ENCODE measurements at places on chromosomes 2 and 18. TPM values are rescaled to one million over a fixed set of nuclear protein-coding genes. Genes with fewer than 3 reads are reported as not detected.

GRCh38 chr2:209613649-209614305, 157.9 kb upstream of the UNC80 start:
- no peak for DNase-seq

GRCh38 chr18:49997558-49997957, 184.2 kb upstream of the ACAA2 start:
- DNase-seq: no peak

DNA sequence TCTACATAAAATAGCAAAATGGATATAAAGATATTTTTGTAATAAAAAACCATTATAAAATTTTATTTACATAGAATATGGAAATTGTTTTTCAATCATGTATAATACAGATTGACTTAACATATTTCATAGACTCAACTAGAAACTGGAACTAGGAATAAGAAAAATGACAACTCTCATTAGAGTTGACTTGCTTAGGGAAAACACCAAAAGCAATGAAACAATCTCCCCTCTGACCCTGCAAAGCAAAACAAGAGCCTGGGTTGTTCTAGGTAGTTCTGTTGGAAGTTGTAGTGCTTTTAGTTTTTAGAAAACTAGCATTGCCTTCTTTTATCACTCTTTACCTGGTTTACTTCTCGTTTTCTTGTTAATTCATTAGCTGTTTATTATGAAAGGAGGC, 32.2 kb upstream of the MTIF2 start:
- no peak for DNase-seq

GRCh38 chr18:46447323-46447722, 209.7 kb downstream of the LOXHD1 start:
- DNase-seq: no peak

GRCh38 chr2:238644095-238645081, 203.5 kb upstream of the TWIST2 start:
- DNase-seq: no peak

DNA sequence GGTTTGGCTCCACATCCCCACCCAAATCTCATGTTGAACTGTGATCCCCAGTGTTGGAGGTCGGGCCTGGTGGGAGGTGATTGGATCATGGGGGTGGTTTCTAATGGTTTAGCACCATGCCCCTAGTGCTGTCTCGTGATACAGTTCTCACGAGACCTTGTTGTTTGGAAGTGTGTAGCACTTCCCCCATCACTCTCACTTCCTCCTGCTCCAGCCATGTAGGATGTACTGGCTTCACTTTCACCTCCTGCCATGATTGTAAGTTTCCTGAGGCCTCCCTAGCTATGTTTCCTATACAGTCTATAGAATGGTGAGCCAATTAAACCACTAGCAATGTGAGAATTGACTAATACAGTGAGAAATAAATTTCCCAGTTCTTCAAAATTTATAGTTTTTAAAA, 325.9 kb downstream of the FSIP2 start:
- no peak for DNase-seq

The SELENOI gene
- 32.0 TPM for total RNA-seq

The STARD6 gene
- not detected for total RNA-seq

The ITM2C gene
- total RNA-seq: 275 TPM

The CDK5R2 gene
- total RNA-seq: 0.97 TPM

The FAP gene
- 47.1 TPM for total RNA-seq
